ENCODE measurements at places on chromosomes 11 and 22.

- peak; percentile 73 for DNase-seq
These were observed 30.3 kb upstream of the WNT7B start for GRCh38 chr22:46007003-46007847.

- peak; percentile 84 for DNase-seq
These were observed 1.2 kb upstream of the AHNAK start for GRCh38 chr11:62547691-62548281.

- no peak for DNase-seq
These were observed 2.7 kb upstream of the ARHGAP42 start for GRCh38 chr11:100684101-100685065.

- DNase-seq = no peak
These were observed 130.9 kb upstream of the BLID start for GRCh38 chr11:122246874-122247273.

GRCh38 chr22:17318817-17319216, 50.4 kb upstream of the CECR2 start:
- DNase-seq = no peak

DNA sequence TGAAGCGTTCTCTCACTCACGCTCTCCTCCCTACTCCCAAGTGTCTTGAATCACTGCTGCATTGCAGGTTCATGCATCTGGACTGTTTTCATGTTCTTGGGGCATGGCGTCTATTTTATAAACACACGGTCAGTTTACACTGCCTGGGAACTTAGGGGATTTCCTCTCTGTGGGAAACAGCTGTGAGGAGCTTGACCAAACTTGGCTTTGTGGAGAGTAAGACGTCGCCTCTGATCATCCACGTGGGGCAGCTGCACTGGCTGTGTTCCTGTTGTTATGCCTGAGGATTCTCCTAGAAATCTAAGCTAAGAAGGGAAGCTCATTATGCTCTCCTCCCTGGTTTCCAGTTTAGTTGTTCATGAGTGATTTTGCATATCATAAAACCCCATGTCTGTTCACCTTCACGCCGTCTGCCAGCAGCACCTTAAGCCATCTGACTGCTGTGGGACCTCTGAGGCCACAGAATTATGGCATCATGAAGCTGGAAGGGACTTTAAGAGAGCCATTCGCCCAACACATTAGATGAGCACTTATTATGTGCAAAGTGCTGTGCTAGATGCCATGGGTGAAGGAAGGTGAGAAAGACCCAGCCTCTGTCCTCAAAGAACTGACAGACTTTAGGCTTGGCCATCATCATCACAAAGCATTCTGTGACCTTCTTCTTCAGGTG, 38.8 kb upstream of the POU2AF1 start:
- no peak for DNase-seq

DNA sequence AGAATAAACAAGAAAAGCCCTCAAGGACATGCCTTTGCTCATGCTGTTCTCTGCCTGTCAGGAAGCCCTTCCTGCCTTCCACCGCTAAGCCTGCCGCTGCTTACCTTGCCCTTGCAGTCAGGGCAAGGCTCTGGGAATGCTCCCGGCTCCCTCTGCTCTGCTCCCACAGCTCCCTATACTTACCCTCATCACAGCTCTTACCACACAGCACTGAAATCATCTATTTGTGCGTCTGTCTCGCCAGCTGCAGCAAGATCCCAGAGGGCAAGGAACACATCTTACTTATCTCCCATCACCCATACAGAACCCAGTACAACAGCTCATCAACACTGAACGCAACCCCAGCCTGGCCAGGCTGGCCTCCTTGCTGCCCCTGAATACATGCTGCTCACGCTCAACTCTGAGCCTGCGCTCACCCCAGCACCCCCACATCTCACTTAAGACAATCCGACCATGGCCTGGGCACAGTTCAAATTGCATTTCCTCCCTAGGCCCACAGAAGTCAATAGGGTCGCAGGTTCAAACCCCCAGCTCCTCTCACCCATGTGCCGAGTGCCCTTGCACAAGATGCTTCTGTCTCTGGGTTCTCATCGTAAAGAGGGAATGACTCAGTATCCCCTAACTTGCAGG, 161.8 kb downstream of the IGLL1 start:
- DNase-seq = no peak

DNA sequence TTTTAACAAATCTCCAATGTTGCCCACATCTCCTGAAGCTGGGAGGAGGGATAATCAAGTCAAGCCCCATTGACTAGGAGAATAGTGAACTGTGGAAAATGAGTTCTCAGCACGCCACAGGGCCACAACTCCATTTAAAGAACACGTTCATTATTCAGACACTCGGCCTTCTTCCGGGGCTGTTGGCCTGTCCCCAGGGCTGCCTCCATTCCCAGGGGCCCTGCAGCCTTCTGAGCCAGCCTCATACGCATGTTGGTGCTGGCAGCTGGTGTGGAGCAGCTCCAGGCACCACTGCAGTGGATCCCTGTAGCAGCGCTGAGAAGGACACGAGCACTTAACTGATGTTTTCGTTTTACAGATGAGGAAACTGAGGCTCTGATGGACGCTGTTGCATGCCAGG, 87.5 kb upstream of the RCN1 start:
- DNase-seq = no peak

- no peak for DNase-seq
These were observed 149.3 kb upstream of the B3GAT1 start for GRCh38 chr11:134561331-134561720.

- no peak for DNase-seq
These were observed 2.9 kb upstream of the TUBGCP6 start for GRCh38 chr22:50247748-50248147.

Measured in heart left ventricle (tissue), 16 donors.